Transverse colon (tissue), 4 donors: ENCODE measurements at places on chromosomes 11 and 22. TPM values are rescaled to one million over a fixed set of nuclear protein-coding genes. Genes with fewer than 3 reads are reported as not detected.

The OR2AT4 gene
- not detected for total RNA-seq

The TTLL1 gene
- total RNA-seq = 3.8 TPM

The ACR gene
- total RNA-seq = not detected

The FIBIN gene
- total RNA-seq = 3.4 TPM

The PARVG gene
- 1.00 TPM for total RNA-seq

The ANKK1 gene
- total RNA-seq = not detected

The CCND1 gene
- total RNA-seq = 50.3 TPM

The MRE11 gene
- 8.6 TPM for total RNA-seq

DNA sequence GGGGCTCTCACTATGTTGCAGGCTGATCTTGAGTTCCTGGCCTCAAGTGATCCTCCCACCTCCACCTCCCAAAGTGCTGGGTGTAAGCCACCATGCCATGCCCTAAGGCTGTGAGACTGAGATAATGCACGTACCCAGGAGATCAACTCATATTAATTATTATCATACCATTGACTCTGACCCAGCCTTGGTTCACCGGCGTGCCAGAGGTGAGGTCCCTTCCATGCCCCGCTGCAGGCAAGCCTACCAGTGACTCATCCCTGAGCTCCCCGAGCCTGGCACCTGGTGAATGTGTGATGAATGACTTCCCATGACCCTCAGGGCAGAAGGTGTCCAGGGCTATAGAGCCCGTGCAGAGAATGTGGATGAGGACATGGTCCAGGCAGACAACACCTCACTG is 12.1 kb downstream of the GAL3ST1 start:
- peaks cover 8% of the 10 kb centered on the region for H3K4me1 ChIP-seq
- no peak overlapping the region for H3K4me3 ChIP-seq
- no peaks in the 10 kb centered on the region for H3K27me3 ChIP-seq
- H3K27ac ChIP-seq = no peak overlapping the region
- H3K36me3 ChIP-seq = no peaks in the 10 kb centered on the region

DNA sequence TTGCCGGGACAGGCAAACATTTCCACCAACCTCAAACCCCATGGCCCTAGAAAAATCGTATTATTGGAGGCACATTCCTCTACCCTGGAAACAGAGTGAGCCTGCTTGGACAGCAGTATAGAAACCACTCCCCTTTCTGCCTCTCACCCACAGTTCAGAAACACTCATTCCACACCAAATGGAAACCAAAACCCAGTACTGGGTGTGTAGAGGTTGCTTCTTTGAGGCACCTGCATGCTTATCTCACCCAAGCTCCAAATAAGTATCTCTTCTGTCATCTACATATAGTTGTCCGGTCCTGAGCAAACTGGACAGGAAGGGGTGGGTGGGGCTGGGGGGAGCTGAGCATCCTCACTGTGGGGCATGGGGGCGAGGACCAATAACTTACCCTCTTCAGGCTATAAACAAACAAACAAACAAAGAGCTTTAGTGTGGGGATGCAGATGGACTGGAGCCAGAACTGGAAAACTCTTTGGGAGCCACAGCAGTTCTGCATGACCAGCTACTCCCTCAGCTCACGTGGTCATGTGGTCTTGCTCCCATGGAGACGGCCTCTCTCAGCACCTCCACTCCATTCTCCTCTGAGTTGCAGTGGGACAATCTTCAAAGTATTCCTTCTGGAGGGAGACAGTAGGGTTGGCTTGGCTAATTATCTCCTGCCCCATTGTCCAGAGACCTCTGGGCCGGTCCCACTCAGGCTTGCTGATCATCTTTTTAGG is 1.0 kb upstream of the PLAAT2 start:
- peak overlapping the region; percentile 87 for H3K27ac ChIP-seq
- no peak for DNase-seq
- no peaks in the 10 kb centered on the region for H3K27me3 ChIP-seq
- no peaks in the 10 kb centered on the region for H3K36me3 ChIP-seq
- peaks cover 34% of the 10 kb centered on the region for H3K4me1 ChIP-seq
- no peak overlapping the region for H3K4me3 ChIP-seq

GRCh38 chr11:69861901-69862300 is 42.7 kb upstream of the FGF3 start:
- no peaks in the 10 kb centered on the region for H3K4me1 ChIP-seq
- no peak overlapping the region for H3K4me3 ChIP-seq
- no peak for DNase-seq

DNA sequence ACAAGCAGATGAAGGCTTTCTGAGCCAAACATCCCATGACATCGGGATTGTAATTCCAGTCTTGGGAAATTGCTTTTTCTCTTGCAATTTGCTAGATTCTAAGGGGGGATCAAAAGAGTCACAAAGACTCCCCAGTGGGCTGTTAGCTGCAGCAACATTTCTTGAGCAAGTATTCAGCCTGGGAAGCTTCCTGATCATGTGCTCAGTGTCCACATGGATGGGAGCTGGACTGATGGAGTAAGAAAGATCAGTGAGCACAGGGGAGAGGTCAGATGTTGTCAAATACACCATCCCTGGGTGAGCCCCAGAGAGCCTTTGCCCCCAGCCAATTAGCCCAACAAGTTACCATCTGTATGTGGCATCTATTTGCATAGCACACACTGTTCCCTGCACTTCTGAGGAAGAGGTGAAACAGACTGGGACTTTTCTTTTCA is 10.2 kb upstream of the GRK3 start:
- H3K4me3 ChIP-seq = no peak overlapping the region
- no peak for DNase-seq
- no peaks in the 10 kb centered on the region for H3K4me1 ChIP-seq
- H3K27me3 ChIP-seq = no peaks in the 10 kb centered on the region
- no peaks in the 10 kb centered on the region for H3K36me3 ChIP-seq

DNA sequence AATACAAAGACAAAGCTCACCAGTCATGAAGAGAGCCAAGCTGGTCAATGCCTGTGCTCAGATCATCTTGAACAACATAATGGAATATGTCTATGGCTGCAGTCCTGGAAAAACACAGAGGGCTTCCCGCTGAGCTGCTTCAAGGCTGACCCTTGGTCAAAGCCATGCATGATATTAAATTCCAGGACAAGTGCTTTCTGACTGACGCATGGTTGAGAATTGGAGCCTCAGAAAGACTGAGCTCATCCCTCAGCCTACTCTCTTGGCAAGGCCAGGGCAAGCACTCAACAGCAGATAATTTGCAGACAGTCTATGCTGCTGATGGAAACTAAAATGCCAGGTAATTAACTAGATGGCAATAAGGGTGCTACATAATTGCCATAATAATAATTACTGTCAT is 89.2 kb downstream of the GALNT18 start:
- no peaks in the 10 kb centered on the region for H3K36me3 ChIP-seq
- no peak overlapping the region for H3K27ac ChIP-seq
- no peaks in the 10 kb centered on the region for H3K27me3 ChIP-seq

GRCh38 chr11:83508804-83509203 is 222.6 kb upstream of the CCDC90B start:
- H3K27ac ChIP-seq = no peak overlapping the region
- no peaks in the 10 kb centered on the region for H3K36me3 ChIP-seq
- peak; percentile 16 for DNase-seq
- H3K27me3 ChIP-seq = no peaks in the 10 kb centered on the region
- no peak overlapping the region for H3K4me3 ChIP-seq
- H3K4me1 ChIP-seq = no peaks in the 10 kb centered on the region

DNA sequence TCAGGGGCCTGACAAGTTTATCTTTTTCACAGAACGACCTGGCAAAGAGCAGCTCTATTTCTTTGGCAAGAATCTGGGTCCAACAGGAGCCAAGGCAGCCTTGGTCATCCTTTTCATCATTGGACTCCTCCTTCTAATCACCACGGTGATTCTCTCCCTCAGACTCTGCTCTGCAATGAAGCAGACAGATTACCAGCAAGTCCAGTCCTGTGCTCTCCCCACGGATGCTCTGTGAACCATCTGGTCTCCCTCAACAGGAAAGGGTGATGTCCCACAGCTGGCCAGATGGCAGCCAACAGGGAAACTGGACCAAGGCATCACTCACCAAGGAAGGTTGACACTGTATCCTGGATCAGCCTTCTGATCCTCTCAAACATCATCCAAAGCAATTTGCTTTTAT is 17.0 kb upstream of the PANX1 start:
- H3K4me3 ChIP-seq = no peak overlapping the region
- H3K27ac ChIP-seq = no peak overlapping the region
- no peak for DNase-seq
- no peaks in the 10 kb centered on the region for H3K27me3 ChIP-seq
- H3K36me3 ChIP-seq = no peaks in the 10 kb centered on the region

DNA sequence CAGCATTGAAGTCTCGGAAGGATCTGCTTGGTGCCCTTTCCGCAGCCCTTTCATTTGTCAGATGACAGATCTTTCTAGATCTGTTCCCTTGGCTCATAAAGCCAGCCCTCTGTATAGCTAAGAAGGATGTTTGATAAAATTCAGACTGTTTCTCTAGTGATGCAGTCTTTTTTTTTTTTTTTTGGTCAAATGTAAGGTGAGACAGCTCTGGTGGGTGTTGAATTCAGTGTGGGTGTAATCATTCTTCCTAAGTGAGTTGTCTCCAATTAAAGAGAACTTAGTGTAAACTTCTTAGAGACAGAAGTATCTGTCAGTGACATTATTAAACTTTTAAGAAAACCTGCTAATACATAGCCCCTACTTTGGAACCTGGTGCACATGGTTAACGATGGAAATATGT is 53.3 kb downstream of the AAMDC start:
- no peaks in the 10 kb centered on the region for H3K27me3 ChIP-seq
- H3K4me1 ChIP-seq = no peaks in the 10 kb centered on the region
- no peak overlapping the region for H3K27ac ChIP-seq
- peaks cover 50% of the 10 kb centered on the region for H3K36me3 ChIP-seq
- no peak overlapping the region for H3K4me3 ChIP-seq

GRCh38 chr22:41302021-41302767 is 869 bp downstream of the ZC3H7B start:
- H3K4me3 ChIP-seq = peak overlapping the region; percentile 35
- no peaks in the 10 kb centered on the region for H3K27me3 ChIP-seq
- peak overlapping the region; percentile 87 for H3K27ac ChIP-seq
- no peaks in the 10 kb centered on the region for H3K36me3 ChIP-seq
- DNase-seq = no peak
- peaks cover 12% of the 10 kb centered on the region for H3K4me1 ChIP-seq

DNA sequence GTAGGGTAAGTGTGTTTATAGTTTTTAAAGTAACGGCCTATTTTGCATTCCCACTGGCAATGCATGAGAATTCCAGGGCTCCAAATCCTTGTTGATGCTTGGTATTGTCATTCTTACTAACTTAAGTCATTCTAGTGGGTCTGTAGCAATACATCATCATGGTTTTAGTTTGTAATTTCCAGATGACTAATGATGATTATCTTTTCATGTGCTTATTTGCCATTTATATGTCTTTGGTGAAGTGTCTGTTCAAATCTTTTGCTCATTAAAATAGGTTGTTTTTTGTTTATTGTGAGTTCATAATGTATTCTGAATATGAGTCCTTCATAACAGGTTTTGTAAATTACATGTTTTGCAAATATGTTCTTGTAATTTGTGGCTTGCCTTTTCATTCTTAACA is 31.2 kb downstream of the MTMR3 start:
- H3K27ac ChIP-seq = no peak overlapping the region
- H3K36me3 ChIP-seq = no peaks in the 10 kb centered on the region
- peaks cover 81% of the 10 kb centered on the region for H3K4me1 ChIP-seq
- no peak overlapping the region for H3K4me3 ChIP-seq

DNA sequence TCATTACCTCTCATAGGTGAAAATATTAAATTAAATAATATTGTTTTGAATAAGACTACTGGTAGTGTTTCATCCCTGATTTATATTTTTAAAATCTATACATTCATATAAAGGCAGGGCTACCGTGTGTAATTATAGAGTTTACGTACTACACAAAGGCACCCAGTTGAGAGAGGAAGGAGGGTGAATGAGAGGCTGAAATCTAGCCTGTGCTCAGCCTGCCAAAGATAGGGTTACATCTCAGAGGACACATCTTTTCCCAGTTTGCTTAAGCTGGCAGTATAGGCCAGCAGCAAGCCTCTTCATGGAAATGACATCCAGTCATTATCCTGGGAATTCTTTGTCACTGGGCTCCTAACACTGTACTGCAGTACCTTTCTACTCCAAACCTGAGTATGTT is 7.5 kb upstream of the B3GNT6 start:
- no peaks in the 10 kb centered on the region for H3K36me3 ChIP-seq
- H3K27me3 ChIP-seq = peaks cover 9% of the 10 kb centered on the region
- H3K4me3 ChIP-seq = no peak overlapping the region
- peaks cover 3% of the 10 kb centered on the region for H3K4me1 ChIP-seq
- peak overlapping the region; percentile 13 for H3K27ac ChIP-seq

- no peaks in the 10 kb centered on the region for H3K4me1 ChIP-seq
- H3K27ac ChIP-seq = no peak overlapping the region
- no peak overlapping the region for H3K4me3 ChIP-seq
- DNase-seq = no peak
- H3K36me3 ChIP-seq = no peaks in the 10 kb centered on the region
These were observed 232.7 kb upstream of the B3GAT1 start for GRCh38 chr11:134644476-134645456.

DNA sequence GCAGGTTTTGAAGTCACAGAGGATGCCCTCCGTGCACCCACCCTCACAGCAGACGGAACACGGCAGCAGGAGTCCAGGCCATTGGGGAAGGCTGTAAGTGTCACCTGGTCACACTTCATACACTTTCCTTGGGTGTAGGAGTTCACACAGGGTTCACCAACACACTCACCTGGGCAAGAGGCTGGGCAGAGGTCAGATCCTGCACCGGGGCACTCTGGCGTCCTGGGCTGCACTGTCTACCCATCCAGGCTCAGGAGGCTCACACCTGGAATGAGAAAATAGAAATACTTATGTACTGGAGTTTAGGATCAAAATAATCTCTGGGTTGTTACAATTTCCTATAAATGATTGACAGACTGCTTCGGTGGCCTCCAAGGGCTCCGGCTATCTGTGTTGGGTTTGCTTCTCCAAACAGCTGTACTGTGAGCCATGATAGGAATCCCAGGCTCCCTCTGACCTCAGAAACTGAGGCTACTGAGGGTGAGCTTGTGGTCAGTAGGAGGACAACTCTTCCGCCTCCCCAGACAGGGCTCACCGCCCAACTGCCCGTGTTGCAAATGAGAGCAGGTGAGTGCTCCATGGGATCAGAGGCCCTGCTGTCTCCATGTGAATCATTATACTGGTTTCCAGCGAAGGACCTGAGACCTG is 20.1 kb upstream of the CARS1 start:
- H3K4me3 ChIP-seq = no peak overlapping the region
- H3K27me3 ChIP-seq = no peaks in the 10 kb centered on the region

GRCh38 chr11:59857439-59858434 is 8.6 kb downstream of the TCN1 start:
- H3K4me1 ChIP-seq = no peaks in the 10 kb centered on the region
- H3K27me3 ChIP-seq = no peaks in the 10 kb centered on the region
- H3K4me3 ChIP-seq = no peak overlapping the region
- no peaks in the 10 kb centered on the region for H3K36me3 ChIP-seq
- DNase-seq = no peak
- no peak overlapping the region for H3K27ac ChIP-seq

- H3K4me1 ChIP-seq = no peaks in the 10 kb centered on the region
- no peak overlapping the region for H3K4me3 ChIP-seq
- DNase-seq = no peak
- no peaks in the 10 kb centered on the region for H3K27me3 ChIP-seq
These were observed 345.0 kb upstream of the CCDC179 start for GRCh38 chr11:23205156-23205871.

GRCh38 chr22:45869340-45869847 is 107.6 kb downstream of the WNT7B start:
- H3K4me3 ChIP-seq = no peak overlapping the region
- H3K36me3 ChIP-seq = no peaks in the 10 kb centered on the region
- peaks cover 81% of the 10 kb centered on the region for H3K27me3 ChIP-seq
- H3K4me1 ChIP-seq = peaks cover 17% of the 10 kb centered on the region

- no peaks in the 10 kb centered on the region for H3K36me3 ChIP-seq
- H3K27ac ChIP-seq = no peak overlapping the region
- no peaks in the 10 kb centered on the region for H3K4me1 ChIP-seq
- DNase-seq = no peak
- H3K4me3 ChIP-seq = no peak overlapping the region
These were observed 127.9 kb downstream of the WT1 start for GRCh38 chr11:32307471-32307870.

- no peaks in the 10 kb centered on the region for H3K27me3 ChIP-seq
- no peak overlapping the region for H3K4me3 ChIP-seq
These were observed 18.2 kb upstream of the FAT3 start for GRCh38 chr11:92206441-92206840.
